ENCODE measurements at places on chromosomes 13 and 19.

GRCh38 chr19:52142001-52142595, 2.4 kb upstream of the ZNF616 start:
- DNase-seq: no peak

DNA sequence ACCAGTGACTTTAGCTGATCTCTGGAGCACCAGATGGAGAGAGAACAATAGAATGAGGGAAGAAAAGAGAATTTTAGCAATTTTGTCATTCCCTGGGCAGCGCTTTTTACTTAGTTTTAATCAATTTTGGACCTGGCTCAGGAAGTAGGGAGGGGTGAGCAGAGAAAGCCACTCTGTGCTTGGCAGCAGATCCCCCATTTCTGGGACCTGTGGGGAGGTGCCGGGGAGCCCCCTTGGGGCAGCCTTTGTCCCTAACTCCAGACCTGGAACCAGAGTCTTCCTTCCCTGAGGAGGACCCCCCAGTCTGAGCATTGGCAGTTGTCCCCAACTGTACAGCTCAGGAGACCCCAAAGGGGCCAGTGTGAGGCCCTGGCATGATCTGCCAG, 10.5 kb downstream of the LYL1 start:
- no peak for DNase-seq

- no peak for DNase-seq
Measured at GRCh38 chr13:23440821-23441618, 7.5 kb upstream of the SACS start.

DNA sequence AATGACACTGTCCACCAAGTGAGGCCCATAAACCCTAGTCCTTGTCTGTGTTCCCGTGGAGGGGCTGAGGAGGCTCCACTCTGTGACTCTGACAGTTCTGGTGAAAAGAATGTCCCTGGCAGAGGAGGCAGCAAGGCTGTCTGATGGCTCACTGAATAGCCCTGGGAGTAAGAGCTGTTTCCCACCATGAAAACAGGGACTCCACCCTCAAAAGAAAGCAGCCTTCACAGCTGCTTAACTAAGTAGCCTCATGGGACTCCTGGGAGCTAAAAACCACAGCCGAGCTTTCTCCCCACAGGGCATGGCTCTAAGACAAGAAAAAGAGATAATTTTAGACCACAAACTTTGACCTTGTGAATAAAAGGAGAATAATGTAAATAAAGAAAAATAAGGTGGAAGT, 135.1 kb upstream of the FRY start:
- DNase-seq: no peak

- DNase-seq: no peak
Measured at GRCh38 chr13:50257646-50258045, 242.4 kb downstream of the KCNRG start.

- no peak for DNase-seq
Measured at GRCh38 chr13:113548171-113548641, 36.3 kb upstream of the TFDP1 start.

- no peak for DNase-seq
Measured at GRCh38 chr13:78339927-78340326, 263.4 kb downstream of the POU4F1 start.

- no peak for DNase-seq
Measured at GRCh38 chr19:44847144-44848035, 1.3 kb downstream of the NECTIN2 start.

DNA sequence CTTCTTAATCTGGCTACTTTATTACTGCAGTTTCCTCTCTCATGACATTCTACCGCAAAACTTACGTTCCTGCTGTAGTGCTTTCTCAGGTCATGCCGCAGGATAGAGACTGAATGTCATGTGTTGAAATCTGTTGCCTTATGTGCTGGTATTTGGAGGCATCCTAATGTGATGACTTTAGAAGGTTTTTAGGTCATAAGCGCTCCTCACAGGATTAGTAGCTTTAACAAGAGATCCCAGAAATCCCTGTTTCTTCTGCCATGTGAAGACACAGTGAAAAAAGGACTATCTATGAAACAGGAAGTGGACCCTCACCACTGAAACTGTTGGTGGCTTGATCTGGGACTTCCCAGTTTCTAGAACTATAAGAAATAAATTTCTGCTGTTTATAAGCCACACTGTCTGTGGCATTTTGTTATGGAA, 209.3 kb downstream of the LACC1 start:
- DNase-seq: no peak

DNA sequence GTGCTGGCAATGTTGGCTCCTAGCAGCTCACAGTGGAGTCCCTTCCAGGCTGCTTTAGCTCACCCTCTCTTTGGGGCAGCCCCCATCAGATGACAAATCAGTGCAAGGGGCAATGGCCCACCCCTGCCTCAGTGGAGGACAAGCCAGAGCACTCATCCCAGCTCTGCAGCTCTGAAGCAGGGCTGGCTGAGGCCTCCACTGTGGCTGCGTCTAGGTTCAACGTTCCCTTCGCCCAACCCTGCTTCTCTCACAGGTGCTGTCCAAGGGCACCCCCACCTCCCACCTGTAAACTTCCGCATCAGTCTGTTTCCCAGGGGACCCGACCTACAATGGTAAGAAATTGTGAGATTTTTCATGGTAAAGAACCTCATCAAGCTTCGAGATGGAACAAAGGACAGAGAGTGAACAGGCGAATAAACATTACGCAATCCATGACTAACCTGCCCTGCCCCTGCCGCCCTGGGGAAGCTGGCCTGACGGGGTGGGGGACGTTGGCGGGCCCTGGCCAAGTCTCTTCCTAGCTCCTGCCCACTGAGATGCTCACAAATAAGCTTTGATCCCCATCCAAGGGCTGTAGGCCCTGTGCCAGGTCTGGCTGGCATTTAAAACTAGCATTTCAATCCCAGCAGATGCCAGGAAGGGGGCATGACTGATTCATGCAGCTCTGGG, 40.5 kb downstream of the DZIP1 start:
- no peak for DNase-seq

DNA sequence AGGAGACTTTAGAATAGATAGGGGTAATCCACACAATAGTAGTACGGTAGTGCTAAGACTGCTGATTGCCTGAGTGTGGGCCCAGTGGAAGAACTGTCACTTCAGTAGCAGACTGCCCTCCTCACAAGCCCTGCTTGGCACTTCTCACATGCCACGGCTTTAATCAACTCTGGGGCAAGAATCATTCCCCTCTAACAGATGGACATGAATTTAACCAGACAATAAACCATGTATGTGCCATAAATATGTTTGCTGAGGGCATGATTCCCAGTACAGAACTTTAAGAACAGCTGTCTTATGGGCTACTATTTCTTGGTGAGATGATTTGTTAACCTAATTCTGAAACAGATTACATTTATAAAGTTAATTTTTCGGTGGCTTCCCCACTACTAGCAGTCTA, 22.0 kb downstream of the DPY19L3 start:
- DNase-seq: no peak

- DNase-seq: no peak
Measured at GRCh38 chr19:46435009-46435408, 6.3 kb upstream of the PNMA8C start.

GRCh38 chr19:40529093-40529954, 47.3 kb upstream of the SHKBP1 start:
- DNase-seq: peak; percentile 76

DNA sequence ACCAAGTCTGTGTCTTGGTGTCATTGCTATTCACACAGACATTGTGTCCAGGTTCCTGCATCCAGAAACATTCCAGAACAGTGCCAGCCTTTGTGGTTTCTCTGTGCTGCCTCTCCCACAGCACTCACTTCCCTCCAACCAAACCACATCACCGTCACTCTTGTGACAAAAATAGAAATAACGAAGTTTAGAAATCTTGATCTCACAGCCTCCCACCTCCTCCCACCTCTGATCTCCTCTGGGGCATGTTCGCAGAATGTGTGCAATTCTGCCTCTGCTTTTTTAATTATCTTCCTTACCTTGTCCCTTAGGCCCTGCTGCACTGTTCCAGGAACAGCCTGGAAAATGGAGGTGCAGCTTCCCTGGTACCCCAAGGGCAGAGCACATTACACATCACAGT, 8.7 kb upstream of the SERPINE3 start:
- DNase-seq: no peak

DNA sequence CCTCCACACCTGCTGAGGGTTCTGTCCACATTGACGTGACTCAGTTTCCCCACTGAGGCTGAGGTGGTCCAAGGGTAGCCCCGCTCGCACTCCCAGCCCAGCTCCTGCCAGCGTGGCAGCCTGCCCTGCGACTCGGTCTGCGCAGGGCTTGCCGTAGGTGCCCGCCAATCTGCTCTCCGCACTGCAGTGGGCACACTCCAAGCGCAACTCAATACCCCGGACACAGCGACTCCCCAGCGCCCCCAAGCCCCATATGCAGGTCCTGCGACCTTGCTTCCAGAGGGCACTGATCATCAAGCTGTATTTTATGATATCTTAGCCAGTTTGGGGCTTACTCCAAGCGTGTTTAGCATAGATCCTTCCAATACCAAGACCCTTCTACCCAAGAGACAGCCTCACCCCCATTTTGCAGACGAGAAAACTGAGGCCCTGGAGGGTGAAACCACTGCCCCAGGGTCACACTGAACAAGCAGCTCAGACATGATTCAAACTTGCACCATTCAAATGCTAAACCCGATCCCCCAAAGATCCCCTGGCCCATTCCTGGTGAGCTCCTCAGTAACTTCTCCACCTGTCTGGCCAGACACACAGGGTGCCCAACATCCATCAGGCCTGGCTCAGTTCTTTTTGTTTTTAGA, 13.5 kb downstream of the PTPRS start:
- DNase-seq: no peak
